ENCODE measurements at places on chromosomes 5 and 9.
A peak's percentile ranks its signal among the peaks of the same experiment; 100 is the strongest.

GRCh38 chr9:121144482-121144881 is 57.2 kb downstream of the RAB14 start:
- no peak for DNase-seq

GRCh38 chr5:79746642-79747569 is 57.3 kb downstream of the CMYA5 start:
- no peak for DNase-seq

- no peak for DNase-seq
Measured at GRCh38 chr9:68577774-68578591, 37.3 kb upstream of the TMEM252 start.

DNA sequence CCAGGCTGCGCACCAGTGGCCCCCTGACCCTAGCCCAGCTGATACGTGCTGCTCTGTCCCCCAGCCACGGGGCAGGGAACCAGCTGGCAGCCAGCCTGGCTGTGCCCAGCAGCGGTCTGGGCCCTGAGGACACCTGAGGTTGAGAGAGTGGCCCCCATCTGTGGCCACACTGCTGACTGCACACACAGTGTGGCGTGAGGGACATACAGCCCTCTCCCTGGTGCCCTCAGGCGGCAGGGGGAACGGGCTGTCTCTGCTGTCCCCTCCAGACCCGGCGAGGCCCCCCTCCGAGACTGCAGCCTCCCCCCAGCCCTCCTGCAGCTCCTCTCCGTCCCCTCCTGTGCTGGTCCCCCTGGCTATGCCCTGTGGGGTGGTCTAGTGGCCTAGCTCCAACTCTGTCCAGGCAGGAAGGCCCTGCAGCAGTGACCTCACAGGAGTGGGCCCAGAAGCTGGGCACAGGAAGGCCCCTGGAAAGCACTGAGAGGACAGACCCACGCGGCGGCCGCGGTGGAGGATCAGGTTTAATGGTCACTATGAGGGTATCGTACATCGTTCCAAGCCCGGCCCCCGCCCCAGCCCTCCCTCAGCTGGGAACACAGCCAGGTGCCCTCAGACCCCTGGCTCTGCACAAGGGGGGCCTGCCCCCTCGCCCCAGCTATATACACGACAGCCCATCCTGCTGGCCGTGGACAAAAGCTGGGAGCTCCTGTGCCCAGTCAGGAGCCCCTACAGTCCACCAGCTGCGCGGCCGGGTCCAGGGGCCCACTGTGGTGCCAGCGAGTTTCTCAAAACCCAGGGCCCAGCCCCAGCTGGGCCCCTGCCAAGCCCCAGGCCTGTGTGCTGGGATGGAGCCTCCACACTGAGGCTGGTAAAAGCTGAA is 6.8 kb upstream of the ENTPD8 start:
- DNase-seq = no peak

DNA sequence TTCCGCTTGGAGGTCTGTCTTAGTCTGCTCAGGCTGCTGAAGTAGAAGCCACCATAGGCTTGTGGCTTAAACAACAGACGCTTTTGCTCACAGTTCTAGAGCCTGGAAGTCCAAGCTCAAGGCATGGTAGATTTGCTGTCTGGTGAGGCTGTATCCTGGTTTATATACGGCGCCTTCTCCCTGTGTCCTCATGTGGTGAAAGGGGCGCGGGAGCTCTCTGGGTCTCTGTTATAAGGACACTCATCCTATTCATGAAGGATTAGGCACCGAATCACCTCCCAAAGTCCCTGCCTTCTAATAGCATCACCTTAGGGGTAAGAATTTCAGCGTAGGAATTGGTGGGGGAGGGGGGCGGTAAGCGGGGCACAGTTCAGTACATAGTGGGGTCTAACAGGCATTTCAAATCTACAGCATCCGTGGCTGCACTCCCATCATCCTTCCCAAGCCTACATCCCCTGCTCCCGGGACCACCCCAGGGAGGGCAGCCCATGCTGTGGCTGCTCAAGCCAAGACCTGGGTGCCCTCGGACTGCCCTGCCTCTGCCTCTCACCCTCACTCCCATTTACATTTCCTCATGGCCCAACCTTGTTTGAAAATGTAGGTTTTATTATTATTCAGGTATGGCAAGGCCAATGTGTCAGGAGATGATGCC is 15.1 kb upstream of the LPCAT1 start:
- DNase-seq = no peak

DNA sequence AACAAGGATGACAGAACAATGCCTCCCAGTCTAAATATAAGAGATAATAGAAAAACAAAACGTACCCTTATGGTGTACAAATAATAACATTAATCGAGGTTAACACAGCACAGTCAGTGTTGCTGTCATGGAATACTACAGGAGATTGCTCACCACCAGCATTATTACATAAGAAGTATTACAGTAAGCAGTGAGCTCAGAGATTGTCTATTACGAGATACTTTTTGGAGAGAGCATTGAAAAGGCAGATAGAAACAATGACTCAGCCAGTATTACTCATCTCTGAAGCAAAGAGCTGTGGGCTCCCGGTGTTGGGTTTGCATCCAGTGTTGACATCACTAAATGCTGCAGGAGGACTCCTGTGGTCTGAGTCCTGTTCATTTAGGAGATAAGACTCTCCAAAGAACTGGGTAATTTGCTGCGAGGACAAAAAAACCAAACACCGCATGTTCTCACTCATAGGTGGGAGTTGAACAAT is 191.9 kb upstream of the SEMA6A start:
- DNase-seq = peak; percentile 60

- DNase-seq = no peak
Measured at GRCh38 chr9:93536167-93536566, 40.2 kb upstream of the PHF2 start.

DNA sequence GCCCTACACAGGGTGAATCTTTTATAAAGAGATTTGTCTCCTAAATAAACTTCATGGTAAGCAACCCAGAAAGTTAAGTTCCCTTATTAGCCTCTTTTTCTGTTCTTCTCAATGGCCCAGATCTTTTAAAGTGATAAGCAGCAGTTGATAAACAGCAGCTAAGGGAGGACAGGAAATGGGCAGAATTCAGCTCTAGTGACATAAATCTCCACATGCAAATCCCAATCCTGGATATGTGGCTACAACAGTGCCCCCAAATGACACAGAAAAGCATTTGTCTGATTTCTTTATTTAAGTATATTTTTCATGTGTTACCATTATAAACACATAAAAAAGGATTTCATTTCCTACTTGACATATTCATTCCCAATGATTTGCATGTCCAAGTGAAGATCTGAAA is 199.0 kb downstream of the DTWD2 start:
- DNase-seq = no peak

- no peak for DNase-seq
Measured at GRCh38 chr9:135810806-135811575, 96.4 kb downstream of the CAMSAP1 start.

GRCh38 chr5:164020116-164020515 is 514.7 kb downstream of the MAT2B start:
- DNase-seq = no peak

- no peak for DNase-seq
Measured at GRCh38 chr5:176776141-176776865, 34.1 kb upstream of the UNC5A start.

- no peak for DNase-seq
Measured at GRCh38 chr5:134460551-134460950, 48.9 kb upstream of the CDKN2AIPNL start.

DNA sequence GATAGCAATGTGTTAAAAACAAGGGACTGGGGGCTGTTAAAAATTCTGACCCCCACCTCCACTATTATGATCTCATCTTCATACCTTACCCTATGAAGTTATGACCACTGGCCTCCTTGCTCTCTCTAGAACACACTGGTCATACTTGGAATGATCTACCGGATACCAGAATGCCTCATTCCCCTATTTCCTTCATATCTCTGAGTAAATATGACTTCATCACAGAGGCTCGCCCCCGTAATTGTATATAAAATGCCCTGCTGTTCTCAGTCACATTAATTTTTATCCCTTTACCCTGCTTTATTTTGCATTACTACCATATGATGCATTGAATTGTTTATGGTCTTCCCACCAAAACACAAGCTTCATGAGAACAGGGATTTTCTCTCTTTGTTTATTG is 29.2 kb downstream of the IZUMO3 start:
- no peak for DNase-seq

- DNase-seq = no peak
Measured at GRCh38 chr9:14219850-14220249, 94.1 kb downstream of the NFIB start.

- no peak for DNase-seq
Measured at GRCh38 chr5:9766581-9766980, 136.4 kb upstream of the TAS2R1 start.

GRCh38 chr9:136764301-136764891 is at the start of gene LCN15:
LCN15 (minus strand) TSS chr9:136764518; CDS start chr9:136764488, 30 bp downstream.
- DNase-seq = no peak

DNA sequence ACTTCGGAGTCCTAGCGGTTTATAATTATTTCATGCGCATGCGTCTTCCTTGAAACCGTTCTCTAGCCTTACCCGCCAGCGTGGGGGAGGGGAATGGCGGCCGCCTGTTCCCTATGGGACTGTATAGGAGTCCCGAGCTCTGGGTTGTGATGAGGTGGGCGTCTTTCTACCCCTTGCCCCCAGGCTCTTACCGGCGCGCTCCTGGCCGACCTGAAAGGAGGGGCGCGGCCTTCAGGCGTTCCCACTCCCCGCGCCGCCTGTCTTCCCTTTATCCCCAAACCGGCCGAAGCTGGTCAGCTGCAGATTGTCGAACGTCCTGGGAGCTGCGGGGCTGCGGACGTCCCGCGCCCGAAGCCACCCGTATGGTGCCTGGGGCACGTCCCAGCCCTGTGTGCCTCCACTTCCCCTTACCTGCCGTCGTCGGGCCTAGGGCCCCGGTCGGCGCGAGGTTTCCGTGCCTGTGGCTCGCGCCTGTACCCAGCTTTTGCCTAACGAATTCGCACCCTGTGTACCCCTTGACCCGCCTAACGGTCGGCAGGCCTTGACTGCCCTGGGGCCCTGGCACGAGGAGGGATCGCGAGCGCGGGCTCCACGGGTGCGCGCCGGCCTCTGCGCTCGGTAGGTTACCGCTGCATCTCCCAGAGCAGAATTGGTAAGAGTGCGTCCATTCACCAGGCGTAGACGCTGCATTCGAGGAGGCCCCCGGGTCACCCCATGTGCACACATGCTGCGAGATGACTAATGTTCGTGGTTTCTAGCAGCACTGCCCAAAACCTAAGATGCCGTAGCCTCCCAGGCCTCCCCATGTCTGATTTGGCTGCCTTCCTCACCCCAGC is 653 bp upstream of the HNRNPH1 start:
- DNase-seq = no peak

DNA sequence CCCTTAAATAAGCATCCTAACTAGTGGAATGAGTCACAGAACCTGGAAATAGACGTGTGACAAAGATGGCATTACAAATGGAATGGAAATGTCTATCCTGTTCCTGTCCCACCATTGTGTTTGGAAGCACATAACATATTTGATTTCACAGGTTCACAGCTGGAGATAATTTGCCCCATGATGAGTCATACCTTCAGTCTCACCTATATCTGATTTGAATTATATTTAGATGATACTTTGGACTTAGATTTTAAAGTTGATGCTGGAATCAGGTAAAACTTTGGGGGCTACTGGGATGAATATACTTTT is 92.5 kb downstream of the CEMIP2 start:
- DNase-seq = no peak

DNA sequence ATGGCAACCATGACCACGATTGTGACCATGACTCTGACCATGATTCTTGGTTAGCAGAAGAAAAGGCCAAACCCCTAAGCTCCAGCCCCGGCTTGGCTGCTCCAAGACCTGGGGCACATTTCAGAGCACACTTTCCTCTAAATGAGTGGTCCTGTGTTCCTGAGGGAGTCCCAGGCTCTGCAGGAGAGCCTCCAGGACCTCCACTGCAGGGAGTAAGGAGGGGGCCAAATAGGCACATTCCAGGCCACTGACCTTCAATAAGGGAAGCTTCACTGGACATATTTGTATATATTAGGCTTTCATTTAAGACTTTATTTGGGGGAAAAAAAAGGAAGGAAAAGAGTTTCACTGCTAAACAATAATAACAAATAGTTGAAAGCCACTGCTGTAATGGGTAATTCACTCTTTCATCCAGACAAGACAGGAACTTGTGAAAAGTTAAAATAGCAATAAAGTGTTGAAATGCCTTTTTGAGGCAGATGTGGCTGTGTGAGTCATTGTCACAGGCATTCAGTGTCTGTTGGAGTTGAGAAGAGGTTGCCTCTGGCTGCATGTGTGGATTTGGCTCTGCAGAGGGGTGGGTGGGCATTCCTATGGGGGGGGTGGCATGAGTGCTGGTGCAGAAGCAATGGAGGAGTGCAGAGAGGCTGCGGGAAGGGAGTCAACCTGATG is 63.9 kb upstream of the TGFBR1 start:
- DNase-seq = no peak

DNA sequence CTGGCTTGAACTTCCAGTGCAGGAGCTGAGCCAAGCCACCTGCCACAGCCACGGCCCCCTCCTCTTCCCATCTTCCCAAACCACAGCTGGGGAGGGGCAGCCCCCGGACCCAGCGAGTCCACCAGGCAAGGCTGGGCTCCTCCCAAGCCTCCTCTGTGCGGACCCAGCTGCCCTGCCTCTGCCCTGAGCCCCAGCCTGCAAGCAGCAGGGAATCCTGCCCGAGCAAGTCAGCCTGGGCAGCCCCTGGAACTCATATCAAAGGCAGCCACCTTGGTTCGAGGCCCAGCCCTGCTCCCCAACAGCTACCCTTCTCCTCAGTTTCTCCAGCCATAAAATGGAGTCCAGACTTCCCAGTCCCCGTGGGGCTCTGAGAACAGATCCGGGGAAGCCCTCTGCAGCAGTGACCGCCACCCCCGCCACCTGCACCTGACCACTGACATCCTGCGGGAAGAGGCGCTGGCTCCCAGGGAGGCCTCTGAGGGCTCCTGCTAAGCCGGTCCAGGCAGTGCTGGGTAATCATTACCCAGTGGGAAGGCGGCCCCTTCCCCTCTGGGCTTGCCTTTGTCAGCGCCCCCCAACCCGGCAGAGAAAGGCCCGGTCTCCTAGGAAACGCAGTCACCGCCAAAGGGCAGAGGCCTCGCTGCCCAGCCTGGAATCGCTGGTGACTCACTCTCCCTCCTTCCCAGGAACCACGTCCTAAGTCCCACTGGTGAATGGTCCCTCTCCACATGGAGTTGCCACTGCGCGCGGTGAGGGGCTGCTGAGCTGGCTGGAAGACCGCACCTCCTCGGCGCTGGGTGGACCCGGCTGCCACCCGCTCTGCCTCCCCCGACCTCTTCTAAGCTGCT is 1.5 kb downstream of the VAV2 start:
- DNase-seq = no peak

DNA sequence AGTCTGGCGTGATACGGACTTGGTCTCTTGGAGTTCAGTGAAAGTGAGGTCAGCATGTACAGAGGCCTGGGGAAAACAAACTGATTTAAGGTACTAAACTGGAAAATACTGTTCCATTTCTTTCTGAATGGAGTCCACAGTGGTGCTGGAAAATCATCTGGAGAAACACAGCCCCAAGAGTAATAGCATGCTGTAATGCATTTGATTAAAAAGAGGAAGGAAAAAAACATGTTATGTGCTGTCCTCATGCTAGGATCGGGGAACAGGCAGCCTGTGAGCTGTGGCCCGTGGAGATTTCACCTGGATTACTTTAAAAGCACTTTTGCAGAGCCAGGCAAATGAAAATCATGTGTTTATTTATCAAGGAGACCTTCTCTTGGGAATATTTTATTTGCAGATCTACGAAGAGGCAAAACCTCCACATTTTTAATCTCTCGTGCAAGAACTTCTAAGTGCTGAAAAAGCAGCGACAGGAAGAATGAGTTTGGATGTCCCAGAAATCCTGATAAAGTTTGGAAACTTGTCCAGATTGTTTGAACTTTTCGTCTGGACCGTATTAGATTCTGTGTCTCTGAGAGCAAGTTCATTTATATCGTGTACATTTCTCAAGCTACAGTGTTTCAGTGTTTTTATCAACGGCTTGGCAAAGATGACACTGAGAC is 228.8 kb downstream of the GAS1 start:
- DNase-seq = no peak

- DNase-seq = peak; percentile 35
Measured at GRCh38 chr5:72523960-72524582, 16.9 kb upstream of the ZNF366 start.
